ENCODE measurements at places on chromosomes 5 and 9.

DNA sequence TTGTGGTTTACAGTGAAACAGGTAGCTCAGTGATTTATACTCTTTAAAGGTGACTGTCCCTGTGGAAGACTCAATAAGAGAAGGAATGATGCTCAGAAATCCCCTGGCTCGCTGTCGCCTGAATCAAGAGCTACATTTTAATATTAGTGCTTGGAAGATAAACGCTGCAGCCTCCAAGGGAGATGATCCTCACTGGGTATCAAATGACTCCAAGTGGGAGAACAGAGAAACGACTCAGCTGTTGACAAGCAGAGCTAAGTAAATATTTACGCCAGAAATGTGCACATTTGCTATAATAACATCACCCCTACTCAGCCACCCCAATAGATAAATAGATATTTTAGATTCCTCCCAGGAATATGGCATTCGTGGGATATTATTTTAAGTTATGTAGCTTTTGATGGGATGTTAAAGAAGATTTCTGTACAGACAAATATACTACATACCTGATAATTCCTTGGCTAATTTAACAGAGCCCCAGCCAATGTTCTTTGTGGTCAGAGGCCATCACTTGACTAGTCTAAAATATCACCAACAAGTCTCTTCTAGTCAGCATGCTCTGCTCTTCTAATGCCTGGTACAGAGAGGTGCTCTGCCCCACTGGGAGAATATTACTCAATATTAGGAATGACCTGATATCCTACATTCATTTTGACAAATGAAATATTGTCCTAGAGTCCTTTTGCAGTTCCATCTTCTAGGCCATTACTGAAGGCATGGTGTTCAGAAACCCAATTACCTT, 18.3 kb upstream of the CCDC192 start:
- no peak for DNase-seq

GRCh38 chr9:68991457-68991856, 22.5 kb downstream of the PRKACG start:
- no peak for DNase-seq

- DNase-seq = no peak
Measured at GRCh38 chr9:98129451-98129881, 10.4 kb upstream of the TRIM14 start.

DNA sequence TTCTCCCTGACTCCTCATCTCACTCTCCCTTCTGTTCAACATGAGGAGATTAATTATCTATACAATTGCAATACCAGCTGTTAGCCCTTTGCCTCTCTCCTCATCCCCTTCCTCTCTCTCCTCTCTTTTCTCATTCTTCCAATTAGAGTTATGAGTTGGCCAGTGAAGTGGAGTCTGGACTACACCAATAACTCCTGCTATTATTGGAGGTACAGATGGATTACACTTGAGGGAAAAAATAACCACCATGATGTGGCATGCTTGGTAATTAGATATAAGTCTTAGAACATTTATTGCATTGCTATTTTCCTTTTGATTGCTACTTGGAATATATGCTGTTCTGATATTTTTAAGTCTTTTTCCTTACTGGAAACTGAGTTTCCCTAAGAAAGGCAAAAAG, 159.2 kb downstream of the FRMD3 start:
- no peak for DNase-seq

DNA sequence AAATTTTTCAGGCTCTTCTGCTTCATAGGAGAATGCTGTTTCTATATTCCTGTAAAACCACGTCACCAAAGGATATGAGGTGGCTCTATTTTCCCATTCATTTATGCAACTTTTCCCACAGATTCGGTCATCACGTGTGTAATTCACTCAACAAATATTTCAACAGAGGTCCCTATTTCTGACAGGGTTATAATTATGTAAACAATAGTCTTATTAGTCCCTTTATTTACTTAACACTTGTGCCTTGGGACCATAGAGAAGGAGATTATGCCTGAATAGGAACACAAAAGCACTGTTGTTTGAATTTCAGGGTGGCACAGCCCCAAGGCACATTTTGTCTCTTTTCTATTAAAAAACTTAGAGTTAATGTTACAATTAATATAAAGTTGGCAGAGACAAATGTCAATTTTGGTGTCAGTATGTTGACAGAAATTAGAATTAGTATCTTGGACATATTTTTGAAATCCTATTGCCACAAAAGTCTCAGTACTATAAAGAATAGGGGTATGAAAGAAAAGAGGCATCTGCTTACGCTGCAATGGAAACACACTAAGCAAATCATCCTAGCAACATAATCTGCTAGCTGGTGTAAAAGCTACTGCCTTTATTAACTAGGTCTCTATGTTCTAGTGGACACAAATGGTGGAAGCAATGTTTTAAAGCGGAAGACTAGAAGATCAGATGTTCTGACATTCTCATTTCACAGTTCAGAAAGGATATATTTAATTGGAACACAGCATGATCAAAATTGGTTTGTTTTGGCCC, 229.1 kb upstream of the TBCA start:
- DNase-seq = peak; percentile 74

- no peak for DNase-seq
Measured at GRCh38 chr5:12885018-12885417, 980.8 kb upstream of the CTNND2 start.

DNA sequence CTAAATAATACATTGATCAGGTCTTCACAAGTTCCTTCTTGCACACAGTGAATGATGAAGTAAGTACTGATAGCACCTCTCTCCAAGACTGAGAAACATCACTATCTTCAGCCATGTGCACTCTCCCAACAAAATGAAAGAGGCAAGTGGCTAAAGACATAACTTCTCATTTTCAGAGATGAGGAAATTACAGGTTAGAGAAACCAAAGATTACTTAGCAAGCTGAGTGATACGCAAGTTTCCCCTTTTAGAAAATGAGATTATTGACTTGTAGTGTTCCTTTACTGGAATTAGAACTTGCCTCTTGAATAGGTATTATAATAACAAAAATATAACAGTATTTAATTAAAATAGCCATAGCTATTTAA, 21.6 kb downstream of the CEMIP2 start:
- no peak for DNase-seq

GRCh38 chr5:167158588-167158987, 1132.9 kb upstream of the WWC1 start:
- no peak for DNase-seq

DNA sequence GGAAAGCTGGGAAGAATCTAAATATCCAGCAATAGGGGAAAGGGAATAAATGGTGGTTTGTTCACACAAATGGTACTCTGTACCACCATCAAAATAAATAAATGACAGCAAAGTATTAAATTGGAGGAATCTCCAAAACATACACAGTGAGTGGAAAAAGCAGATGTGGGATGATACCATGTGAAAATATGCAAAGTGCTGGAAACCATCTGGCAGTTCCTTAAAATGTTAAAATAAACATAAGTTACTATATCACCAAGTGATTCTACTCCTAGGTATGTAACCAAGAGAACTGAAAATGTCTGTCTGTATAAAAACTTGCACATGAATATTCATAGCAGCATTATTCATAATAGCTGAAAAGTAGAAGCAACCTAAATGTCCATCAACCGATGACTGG, 41.9 kb upstream of the TEX48 start:
- DNase-seq = no peak

DNA sequence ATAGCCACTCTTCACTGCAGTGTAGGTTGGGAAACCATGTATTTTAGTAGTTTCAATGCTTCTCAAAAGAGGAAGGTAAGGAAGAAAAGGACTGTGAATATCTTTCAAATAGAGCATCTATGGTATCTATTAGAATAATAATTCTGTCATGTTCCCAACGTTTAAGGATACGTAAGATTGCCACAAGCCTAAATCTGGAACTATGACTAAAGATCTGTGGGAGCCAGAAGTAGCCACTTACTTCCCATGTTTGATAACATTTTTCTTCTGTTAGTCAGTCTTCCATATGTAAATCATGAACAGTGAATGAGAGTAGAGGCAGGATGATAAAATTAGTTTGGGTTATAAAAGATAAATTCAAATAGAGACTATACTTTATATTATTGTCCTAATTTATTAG, 16.3 kb upstream of the MROH2B start:
- no peak for DNase-seq

DNA sequence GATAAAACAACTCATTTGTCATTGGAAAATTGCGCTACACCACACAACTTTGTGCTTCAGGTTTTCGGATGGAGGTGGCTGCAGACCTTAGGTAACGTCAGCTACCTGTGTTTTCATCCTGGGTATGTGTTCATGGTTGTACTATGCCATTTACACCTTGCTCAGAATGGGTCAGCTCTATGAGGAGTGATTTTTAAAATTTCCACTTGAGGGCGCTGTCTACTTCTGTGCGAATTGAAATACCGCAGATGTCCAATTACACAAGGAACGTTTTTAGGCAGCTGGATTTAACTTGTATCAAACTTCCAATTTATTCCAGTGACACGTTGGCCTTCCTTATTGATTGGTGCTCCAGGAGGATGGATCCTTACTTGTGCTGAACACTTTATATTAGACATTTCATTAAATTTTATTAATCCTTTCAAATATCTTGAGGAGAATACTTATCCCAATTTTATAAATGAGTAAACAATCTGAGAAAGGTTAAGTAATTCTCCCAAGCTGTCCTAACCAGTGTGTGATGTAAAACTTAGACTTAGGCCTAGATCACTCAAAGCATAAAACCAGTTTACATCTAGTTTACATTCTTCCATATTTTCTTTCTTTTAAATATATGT, 23.4 kb downstream of the DMRTA1 start:
- DNase-seq = peak; percentile 68

GRCh38 chr9:26949637-26950069, 2.6 kb upstream of the PLAA start:
- no peak for DNase-seq

DNA sequence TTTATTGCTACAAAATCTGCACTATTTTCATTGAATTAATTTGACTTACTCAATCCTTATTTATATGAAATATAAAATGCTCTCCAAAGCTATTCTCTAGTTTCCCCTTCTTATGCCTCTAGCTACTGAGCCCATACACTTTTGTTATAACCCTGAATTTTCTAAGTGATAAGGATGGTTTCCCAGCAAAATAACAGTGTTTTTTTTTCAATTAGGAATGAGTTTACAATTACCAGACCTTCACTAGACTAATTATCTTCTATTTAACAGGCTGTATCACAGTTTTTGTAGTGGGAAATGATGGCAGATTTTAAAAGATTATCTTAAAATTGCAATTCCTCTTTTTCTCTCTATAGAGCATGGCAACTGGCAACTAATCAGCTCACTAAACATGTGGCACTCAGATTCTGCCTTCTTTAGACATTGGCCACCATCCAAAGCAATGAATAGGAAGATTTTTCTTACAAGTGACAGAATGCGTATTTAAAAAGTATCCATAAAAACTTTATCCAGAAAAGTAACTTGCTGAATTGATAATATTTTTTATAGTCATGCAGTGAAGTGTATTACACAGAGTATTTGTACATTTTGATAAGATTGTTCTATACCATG, 585.7 kb upstream of the ZNF608 start:
- no peak for DNase-seq

Measured in COR-L47 (cell line).